ENCODE measurements at places on chromosomes 6 and 20.
A peak's percentile ranks its signal among the peaks of the same experiment; 100 is the strongest.

GRCh38 chr6:135129136-135129856 is 51.8 kb upstream of the MYB start:
- no peak for DNase-seq

- DNase-seq: no peak
Observed at GRCh38 chr6:19895866-19896692, 58.9 kb downstream of the ID4 start.

DNA sequence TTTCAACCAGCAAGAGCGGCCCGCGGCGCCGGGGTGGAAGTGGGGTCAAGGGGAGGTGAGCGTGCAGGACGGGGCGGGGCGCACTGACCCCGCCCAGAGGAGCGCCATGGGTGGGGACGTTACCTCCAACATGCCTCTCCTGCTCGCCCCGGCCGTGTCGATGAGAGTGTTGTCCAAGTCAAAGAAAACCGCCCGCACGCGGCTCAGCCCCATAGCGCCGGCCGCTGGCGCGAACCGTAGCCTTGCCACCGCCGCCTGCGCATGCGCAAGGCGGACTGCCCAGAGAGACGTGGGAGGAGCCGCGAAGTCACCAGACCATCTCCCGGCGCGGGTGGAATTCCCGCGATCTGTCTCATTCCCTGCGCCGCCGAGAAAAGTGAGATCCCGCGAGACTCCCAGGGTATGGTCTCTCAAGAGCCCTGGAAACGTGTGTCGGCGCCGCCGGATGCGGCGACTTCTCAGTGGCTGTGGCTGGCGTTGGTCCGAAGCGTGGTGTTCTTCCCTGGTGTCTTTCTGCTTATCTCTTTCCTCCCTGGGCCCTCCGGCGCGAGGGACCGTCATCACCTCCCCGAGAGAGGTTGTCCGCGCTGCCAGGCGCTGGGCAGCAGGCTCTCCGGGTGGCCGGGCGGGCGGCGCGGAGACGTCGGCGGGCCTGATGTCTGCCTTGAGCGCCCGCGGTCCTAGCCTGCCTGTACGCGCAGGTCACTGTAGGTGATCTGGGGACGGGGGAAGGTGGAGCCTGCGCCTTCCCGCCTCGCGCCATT is at the start of gene NANP:
TSS of gene NANP (minus strand) at position 279 of the 764 bp plus-strand sequence. CDS start at position 213, 66 bp downstream.
- peak; percentile 99 for DNase-seq

DNA sequence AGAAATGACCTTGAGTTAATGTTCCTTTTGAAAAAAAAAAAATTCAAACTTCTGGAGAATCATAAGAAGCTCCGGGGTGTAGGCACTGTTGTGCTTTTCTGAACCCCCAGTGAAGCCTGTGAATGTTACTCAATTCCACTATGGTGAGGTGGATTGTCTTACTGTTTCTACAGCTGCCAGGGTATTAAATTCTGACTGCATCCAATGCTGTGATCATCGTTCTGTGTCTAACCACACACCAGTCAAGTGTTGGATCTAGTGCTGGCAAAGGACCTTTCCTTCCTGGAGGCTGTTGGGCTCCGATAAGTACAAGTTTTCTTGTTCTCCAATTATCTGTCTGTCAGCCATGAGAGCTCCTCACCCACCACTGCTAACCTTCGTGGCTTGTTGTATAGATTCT is 162.0 kb upstream of the EPHA7 start:
- peak; percentile 0 for DNase-seq

DNA sequence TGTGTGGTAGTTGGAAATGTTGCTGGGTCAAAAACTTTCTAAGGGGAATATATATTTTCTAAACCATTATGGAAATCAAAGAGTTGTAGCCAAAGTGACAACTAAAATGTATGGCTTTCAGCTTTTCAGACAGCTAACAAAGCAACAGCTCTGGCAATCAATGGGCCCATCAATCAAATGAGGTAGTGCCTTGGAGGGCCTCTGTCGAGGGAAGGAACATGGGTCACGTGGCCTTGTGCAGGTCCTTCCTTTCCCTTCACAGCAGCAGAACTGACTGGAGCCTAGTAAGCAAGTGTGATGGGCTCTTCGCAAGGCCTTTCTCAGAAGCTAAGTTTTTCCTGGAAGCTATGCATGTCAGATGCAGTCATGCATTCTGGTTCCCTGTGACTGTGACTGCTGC is 17.9 kb downstream of the FAXC start:
- DNase-seq: no peak
